ENCODE measurements at places on chromosomes 5 and 9. TPM values are rescaled to one million over a fixed set of nuclear protein-coding genes. Genes with fewer than 3 reads are reported as not detected.

The CDX1 gene
- total RNA-seq: 0.50 TPM

The FGF10 gene
- not detected for total RNA-seq

The ANKRD34B gene
- 0.20 TPM for total RNA-seq

The SLC34A3 gene
- total RNA-seq: 0.09 TPM

- DNase-seq: no peak
These were observed 764 bp upstream of the GRIN1 start for GRCh38 chr9:137138058-137138721.

- peak; percentile 34 for DNase-seq
These were observed 85.9 kb downstream of the RAI14 start for GRCh38 chr5:34742061-34742460.

DNA sequence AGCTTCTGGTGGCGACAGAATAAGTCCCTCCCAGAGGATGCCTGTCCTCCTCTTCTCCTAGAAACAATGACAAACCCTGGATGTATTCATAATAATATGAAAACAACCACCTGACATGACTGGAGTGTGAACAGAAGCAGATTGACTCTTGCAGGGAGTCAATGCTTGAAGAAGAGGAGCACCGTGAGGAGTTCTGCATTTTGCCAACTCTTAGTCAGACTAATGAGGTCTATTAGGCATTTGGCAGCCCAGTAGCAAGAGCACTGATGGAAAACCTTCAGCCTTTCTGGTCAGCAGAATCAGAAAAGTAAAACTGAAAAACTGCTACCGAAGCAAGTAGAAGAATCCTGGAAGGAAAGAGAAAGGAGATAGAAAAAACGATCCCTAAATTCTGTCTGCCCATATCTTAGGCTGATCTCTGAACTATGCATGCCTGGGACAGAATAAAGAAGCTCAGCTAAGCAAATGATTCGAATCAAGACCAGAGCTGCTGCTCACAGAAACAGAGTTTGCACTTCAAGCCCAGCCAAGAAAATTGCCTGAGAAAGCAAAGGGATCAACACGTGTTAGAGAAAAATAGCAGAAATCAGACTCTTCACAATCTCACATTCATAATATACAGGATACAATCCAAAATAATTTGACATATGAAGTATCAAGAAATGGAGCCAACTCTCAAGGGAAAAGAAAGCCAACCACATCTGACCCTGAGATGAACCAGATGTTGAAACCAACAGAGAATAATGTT, 69.5 kb upstream of the OSMR start:
- DNase-seq: no peak

GRCh38 chr9:75974016-75974766, 83.7 kb downstream of the PCSK5 start:
- no peak for DNase-seq

DNA sequence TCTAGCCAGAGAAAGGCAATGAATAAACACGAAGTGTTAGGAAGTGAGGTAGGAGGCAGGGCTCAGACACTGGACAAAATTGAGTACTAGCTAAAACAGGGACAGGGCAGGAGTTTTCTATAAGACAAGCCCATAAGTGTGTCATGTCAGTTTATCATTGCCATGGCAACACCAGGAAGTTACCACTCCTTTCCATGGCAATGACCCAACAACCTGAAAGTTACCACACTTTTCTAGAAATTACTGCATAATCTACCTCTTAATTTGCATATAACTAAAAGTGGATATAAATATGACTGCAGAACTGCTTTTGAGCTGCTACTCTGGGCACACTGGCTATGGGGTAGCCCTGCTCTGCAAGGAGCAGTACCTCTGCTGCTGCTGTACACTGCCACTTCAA, 442.5 kb upstream of the COX7C start:
- no peak for DNase-seq

DNA sequence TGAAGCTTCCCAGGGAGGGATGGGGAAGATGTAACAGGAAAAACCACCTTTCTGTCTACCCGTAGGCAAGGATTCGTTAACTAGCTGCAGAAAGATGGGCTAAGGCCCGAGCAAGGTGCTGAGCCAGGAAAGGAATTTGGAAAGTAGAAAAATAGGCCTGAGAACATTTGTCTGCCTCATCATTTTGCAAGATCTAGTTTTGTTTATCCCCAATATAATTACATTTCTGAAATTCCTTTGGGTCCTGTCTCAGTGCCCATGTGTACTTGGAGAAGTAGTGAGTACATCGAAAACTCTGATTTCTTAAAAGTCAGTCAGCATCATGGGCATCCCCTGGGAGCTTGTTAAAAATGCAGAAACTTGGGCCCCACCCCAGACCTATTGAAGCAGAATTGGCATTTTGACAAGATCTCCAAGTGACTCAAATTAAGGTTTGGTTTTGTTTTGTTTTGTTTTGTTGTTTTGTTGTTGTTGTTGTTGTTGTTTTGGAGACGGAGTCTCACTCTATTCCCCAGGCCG, 52.1 kb upstream of the CEMIP2 start:
- DNase-seq: no peak
